ENCODE measurements at places on chromosomes 11 and 22. TPM values are rescaled to one million over a fixed set of nuclear protein-coding genes. Genes with fewer than 3 reads are reported as not detected.

- DNase-seq, result no peak
Measured at GRCh38 chr11:28529540-28530410, 421.6 kb downstream of the METTL15 start.

Gene RTL10
- total RNA-seq, result 9.4 TPM

DNA sequence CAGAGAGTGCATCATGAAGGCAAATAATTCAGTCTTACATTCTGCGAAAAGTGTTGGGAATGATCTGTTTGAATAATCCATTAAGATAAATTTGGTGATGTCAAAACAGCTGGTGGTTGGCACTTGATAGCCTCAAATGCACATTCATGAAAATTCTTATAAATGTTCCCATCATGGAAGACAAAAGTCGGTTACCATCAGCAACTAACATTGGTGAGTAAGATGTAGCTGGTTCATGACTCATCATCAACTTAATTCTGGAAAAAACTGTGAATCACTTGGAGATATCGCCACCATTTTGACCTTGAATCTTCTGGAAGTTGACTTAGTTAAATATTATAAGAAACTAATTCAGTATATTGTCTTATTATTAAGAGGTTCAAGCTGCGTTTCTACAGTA, 11.2 kb downstream of the CRYBB1 start:
- DNase-seq, result no peak

DNA sequence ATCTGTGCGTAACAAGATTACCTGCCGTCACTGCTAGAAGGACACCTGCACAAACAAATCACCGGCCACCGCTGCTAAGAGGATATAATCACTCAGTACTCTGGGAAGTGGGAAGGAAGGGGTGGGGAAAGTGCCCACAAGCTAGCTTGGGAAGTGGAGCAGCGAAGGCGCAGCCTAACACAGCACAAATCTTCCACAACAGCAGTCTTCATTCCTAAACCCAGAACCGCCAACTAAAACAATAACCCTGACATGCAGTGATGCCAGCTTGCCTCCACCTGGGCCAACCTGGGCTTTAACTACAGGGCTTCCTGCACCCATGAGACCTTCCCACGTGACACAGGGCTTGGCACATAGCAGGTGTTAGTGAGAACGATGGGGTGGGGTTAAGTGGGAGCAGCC, 5.1 kb downstream of the DGCR2 start:
- DNase-seq, result no peak

- DNase-seq, result no peak
Measured at GRCh38 chr11:93198215-93198845, 539 bp upstream of the SLC36A4 start.

- DNase-seq, result no peak
Measured at GRCh38 chr11:10752486-10752885, 1.4 kb downstream of the CTR9 start.

GRCh38 chr22:42299586-42300258, 29.3 kb upstream of the TCF20 start:
- no peak for DNase-seq

Measured in left lobe of liver (tissue), 2 donors.